CD4-positive, alpha-beta T cell treated with Interleukin-12 subunit alpha and Interleukin-12 subunit beta, for 1 hour (primary cell): ENCODE measurements at places on chromosomes 16 and 17.

GRCh38 chr16:66298571-66299120 is 67.8 kb upstream of the CDH5 start:
- no peak for DNase-seq

DNA sequence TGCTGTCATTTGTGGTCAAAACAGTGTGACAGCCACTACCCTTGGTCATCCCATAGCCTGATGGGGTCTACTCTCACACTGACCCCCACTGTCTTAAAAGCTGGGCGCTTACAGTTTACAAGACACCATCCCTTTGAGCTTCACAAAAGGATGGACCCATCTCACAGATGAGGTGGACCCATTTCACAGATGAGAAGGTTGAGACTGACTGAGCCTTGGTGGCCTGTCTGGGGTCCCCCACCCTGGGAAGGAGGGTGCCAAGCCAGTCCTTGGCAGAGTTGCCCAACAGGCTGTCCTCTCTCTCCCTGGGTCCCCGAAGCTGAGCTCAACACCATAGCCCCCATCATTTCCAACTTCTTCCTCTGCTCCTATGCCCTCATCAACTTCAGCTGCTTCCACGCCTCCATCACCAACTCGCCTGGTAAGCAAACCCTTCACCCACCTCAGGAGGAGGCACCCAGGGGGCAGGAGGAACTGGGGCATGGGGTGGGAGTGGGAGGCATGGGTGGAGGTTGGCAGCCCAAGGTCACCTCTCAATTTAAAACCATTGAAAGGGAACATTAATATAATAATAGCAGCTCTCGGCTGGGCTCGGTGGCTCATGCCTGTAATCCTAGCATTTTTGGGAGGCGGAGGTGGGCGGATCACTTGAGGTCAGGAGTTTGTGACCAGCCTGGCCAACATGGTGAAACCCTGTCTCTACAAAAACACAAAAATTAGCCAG is 17.2 kb downstream of the SLC12A3 start:
- DNase-seq, result no peak

DNA sequence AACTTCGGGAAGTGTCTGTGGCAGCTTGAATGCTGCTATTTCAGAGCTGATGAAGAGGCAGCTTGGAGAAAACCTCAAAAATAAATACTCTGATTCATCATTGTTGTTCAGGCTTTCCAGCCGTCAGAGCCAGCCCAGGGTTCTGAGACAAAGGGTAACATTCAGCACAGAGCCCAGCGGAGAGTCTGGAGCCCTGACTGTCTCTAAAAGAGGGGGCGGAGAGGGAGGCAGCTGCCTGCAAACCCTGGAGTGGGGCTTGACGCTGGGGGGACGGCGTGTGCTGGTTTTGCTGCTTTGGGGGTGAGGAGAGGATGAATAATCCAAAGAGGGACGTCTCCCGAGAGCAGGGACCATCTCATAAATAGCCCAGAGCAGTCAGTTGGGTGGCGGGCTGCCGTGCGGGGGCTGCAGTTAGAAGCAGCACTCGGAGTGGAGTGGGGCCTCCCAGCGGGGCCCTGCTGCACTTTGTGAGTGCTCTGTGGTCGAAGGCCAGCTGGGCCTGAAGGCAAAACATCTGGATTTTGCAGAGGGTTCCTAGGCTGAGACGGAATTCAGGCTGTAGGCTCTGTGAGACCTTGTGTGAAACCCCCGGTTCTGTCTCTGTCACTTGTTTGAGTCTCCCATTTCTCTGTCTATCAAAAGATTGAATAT is 237.8 kb downstream of the PRKCA start:
- no peak for DNase-seq

GRCh38 chr17:77403854-77404253 is 263.1 kb downstream of the SEC14L1 start:
- no peak for DNase-seq

DNA sequence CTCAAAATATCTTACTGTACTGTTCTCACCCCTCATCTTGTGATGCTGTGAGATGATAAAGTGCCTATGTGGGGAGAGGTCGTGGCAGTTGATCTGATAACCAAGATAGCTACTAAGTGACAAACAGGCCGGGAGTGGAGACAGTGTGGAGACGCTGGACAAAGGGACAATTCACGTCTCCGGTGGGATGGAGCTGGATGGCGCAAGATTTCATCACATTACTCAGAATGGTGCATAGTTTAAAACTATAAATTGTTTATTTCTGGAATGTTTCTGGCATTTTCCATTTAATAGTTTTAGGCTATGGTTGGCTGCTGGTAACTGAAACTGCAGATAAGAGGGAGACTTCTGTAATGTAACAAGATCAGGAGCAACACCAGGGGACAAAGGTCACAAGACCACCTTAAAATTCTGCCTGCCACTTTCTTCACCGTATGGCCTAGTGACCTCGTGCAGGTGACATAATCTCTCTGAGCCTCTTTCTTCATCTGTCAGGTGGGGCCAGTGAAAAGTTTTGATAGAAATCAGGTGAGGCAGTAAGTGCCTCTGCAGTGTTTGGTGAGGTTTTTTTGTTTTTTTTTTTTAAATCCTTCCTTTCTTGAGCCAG is 54.4 kb upstream of the LGALS9 start:
- DNase-seq, result no peak

DNA sequence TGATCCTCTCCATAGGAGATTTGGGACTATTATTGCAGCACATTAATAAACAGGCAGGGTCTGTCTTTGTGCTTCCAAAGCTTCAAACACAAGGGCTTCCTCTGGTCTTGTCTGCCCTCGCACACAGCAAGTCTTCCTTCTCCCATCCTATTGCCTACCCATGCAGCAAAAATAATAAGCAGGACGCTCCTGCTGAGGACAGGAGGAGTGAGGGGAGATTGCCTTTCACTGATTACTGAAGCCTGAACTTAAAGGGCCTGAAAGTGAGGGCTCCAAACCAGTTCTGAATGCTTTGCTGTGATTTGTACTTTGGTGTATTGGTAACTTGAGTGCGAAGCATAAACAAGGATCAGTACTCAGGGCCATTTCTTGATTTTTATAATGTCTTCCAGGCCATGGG is 197.6 kb upstream of the XYLT1 start:
- no peak for DNase-seq

GRCh38 chr17:10879190-10879836 is 41.4 kb upstream of the PIRT start:
- no peak for DNase-seq

- DNase-seq, result no peak
Observed at GRCh38 chr16:19132898-19133297, 19.1 kb downstream of the ITPRIPL2 start.

DNA sequence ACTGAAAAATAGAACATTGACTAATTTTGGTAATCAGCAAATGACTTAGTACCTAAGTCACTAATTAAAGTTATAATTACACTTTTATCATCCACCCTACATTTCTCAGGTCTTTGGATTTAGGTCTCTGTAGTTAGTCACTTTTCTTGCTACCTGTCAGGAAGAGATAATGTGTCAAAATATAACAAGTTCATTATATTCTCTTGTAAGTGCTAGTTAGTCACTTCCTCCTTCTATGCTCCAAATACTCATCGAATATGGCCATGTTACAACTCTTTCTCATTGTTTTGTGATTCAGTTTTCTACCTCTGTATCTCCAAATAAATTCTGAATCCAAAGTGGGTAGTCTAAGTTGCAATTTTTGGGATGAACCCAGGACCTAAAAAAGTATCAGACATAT is 163.5 kb upstream of the KIF2B start:
- DNase-seq, result no peak

DNA sequence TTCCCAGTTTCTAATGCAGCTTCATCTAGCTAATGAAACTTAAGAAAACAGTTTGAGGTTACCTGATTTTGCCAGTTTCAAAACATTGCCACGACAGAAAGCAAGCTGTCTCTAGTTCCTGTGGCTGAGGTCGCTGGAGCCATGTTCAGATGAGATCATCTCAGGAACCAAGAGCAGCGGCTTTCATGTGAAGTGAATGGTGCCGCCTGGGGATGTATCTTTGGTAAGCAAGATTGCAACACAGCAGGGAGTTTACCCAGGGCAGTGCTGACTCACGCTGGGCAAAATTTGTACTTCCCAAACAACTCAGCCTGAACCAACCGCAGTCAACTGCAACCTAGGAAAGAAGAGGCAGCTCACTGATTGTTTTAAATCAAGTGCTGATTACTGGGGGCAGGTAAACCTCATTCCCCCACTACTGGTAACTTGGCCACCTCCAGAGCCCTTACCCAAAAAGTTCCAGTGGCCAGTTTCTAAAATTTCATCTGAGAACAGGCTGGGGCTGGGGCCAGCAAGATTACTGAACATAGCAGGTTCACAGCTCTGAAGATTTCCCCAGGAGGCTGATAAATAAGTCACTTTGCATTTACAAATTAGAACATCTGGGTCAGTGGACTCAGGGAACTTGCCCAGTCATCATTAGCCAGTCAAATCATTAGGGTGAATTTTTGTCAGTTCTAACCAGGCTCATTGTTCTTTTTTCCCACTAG is at the start of gene RFFL:
Gene RFFL, minus strand, starts transcription at position 194 of the 710 bp plus-strand sequence. CDS start 37,154 bp downstream, outside the sequence.
- peak; percentile 90 for DNase-seq

GRCh38 chr17:73359987-73360410 is 48.2 kb upstream of the CDC42EP4 start:
- DNase-seq, result no peak

GRCh38 chr17:1126801-1127550 is 52.8 kb downstream of the ABR start:
- DNase-seq, result no peak

- no peak for DNase-seq
Observed at GRCh38 chr17:9564104-9564503, 11.5 kb downstream of the STX8 start.

DNA sequence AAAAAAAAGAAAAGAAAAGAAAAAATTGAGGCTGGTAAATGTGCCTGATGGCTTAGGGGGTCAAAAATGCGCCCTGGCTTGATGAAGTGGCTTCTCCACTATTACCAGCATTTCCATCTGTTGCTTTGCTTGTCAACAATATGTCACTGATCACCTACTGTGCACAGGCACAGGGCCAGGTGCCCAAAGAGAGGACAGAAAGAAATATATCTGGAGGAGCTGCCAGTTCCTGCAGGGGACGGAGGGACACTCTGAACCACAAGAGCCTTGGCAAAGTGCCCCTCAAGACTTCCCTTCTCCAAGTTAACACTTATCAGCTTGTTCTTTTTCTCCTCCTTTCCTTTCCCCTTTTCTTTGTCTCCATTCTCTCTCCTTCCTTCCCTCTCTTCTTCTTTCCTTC is 34.7 kb downstream of the GINS3 start:
- DNase-seq, result no peak

DNA sequence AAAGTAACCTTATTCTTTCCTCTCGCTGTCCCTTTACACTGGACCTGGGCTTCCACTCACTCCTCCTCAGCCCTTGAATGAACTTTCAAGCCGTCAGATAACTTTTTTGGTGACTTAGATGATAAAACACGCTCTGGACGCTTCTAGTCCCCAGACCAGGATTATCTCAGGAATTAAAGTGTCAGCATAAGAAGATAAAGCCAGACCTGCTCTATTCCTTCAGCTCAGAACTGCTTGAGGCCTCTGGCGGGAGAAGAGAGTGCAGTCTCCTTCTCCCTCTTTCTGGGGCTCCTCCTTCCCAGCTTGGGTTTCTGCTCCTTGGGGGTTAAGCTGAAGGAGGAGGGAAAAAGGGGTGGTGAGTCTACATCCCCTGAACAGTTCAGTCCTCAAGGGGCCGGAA is 6.6 kb downstream of the LPO start:
- DNase-seq, result no peak

DNA sequence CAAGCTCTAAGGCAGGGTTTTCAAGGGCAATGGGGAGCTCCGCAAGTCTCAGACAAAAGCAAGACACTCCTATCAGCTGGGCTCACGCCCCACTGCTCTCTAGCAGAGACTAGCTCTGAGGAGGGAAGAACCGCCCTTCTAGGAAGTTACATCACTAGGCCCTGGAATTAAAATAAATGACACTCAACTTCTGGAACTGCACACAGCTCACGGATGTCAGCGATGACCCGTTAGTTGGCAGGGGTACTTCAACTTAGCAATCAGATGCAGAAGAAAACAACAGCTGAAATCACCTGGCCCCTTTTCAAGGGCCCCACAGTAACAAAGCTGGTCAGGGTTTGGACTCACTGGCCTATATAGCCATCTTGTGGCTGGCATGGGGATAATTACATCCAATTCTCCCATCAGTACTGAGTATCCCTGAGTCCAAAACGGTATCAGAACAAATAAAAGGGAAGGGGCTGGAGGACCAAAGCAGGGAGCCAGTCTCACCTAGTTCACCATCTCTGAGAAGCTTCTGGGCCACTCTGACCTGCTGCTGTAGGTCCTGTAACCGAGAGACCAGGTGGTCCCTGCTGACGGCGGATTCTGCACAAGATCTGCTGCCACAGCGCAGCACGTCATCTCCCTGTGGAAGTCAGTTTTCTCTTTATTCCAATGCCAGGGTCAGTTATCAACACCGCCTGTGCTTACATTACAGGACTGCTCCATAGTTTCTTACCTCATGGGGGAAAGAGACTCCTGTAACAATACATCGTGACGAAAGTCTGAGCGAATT is 22.2 kb downstream of the SERPINF1 start:
- DNase-seq, result peak; percentile 27

- no peak for DNase-seq
Observed at GRCh38 chr17:56521414-56522141, 71.9 kb upstream of the NOG start.

DNA sequence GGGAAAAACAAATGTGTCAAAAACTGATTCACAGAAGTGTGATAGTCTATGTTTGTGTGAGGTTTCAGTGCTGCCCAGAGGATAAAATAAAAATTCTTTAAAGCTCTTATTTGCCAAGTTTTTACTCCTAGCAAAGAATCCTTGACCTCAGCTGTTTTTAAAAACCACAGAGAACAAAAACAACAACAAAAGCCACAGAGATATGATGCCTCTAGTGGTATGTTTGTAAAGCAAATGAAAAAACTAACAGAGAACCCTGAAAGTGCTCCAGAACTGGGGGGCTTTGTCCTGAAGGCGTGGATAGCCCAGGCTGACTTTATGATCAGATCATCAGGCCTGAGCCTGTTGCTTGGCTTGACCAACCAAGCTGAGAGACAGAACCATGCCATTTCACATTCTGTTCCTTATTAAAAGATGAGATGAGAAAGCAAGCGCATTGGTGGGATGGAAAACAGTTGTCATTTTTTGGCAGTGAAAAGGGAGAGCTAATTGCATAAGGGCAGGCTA is 411.0 kb downstream of the CPPED1 start:
- no peak for DNase-seq

- no peak for DNase-seq
Observed at GRCh38 chr17:65902155-65902554, 289.8 kb downstream of the CEP112 start.

GRCh38 chr17:6589266-6589946 is 33.1 kb upstream of the PITPNM3 start:
- no peak for DNase-seq

- DNase-seq, result no peak
Observed at GRCh38 chr17:36000732-36001109, 632 bp downstream of the CCL15 start.

- peak; percentile 43 for DNase-seq
Observed at GRCh38 chr17:76107509-76107908, 3.9 kb upstream of the EXOC7 start.

DNA sequence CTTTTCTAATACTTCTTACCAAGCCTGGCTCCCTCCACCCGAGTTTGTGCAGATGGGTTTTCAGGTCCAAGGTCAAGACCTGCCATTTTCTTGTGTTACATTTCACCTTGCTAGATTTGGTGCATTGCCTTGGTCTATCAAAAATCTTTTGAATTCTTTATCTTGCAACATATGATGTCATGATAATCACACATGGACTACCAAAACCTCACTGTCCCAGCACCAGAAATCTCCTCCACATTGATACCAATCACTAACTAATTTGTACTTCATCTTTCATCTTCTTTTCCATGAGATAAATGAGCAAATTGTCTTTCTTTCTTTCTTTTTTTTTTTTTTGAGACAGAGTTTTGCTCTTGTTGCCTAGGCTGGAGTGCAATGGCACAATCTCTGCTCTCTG is 33.0 kb upstream of the ZFHX3 start:
- no peak for DNase-seq
